ENCODE measurements at places on chromosomes 4 and X.

DNA sequence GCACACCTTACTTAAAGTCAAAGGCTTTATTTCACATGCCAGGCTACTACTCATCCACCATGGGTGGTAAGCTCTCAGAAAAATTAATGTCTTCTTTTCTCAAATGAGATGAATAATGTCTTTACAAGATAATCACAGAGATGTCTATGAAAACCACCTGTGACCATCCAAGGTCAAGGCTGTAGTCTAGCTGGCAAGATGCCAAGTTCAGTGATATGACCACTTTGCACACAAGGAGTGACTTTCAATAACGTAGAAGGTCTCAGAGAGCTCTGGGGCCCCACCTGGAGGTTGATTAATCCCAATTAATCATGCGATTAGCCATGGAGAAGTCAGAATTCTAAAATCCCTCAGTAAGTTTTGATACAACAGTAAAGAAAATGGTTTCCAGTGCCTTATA lies 20.5 kb downstream of the ANOS1 start:
- DNase-seq, result no peak

DNA sequence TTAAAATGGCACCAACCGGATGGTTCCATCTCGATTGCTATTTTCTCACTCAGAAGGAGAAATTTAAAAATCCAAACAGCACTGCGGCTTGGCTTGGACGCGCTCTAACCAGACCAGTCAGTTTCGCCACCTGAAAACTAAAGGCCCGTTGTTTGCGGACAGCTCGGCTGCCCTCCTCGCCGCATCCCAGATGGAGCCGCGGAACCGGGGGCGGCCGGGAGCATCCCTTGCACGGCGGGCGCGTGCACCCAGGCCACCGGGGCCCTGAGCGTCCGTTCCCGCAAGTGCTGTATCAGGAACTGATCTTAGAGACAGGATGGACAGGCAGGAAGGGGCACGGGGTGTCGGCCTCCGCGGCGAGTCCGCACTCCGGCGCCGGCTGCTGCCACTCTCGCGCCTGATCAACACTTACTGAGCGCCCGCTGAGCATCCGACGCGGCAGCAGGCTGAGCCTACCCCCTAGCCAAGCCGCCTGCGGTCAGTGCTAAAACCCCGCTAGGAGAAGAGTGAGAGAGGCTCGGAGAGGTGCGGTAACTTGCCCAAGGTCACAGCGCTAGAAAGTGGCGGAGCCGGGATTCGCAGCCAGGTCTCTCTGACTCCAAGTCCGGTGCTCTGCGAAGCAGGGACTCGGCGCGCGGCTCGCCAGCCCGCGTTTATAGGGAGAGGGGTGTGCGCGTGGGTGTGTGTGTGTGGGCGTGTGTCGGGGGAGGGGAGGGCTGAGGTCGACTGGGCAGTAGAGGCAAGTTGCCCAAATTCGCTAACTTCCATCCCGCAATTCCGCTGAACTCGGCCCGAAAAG lies at the start of gene CITED1:
Gene CITED1, minus strand, starts transcription at position 629 of the 799 bp plus-strand sequence. CDS start 3,045 bp downstream, outside the sequence.
- DNase-seq, result no peak

DNA sequence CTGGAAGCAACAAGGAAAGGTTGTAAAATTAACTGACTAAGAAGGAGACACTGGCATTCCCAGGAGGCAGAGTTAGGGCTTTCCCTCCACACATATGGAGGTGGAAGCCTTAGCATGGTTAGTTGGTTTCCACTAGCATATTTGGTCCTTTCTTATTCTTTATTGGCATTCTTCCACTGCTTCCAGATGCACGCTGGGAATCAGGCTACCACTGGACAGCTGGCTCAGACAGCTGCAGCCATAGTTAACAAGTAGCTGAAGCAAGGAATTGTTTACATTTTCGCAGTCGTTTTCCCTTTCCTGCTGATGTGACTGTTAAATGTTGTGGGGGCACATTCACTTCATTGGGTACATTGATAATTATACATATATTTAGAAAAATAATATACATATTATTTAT lies 169.2 kb downstream of the GRIA2 start:
- DNase-seq, result no peak

DNA sequence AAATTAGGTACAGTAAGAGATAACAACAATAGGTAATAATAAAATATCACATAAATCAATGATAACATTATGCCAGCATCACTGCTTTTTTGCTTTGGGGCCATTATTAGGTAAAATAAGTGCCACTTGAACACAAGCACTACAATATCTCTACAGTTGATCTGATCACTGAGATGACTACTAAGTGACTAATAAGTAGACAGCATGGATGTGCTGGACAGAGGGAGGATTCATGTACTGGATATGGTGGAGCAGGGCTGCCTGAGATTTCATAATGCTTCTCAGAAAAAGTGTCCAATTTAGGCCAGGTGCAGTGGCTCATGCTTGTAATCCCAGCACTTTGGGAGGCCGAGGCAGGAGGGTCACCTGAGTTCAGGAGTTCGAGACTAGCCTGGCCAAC lies 137.8 kb upstream of the IL1RAPL2 start:
- no peak for DNase-seq

DNA sequence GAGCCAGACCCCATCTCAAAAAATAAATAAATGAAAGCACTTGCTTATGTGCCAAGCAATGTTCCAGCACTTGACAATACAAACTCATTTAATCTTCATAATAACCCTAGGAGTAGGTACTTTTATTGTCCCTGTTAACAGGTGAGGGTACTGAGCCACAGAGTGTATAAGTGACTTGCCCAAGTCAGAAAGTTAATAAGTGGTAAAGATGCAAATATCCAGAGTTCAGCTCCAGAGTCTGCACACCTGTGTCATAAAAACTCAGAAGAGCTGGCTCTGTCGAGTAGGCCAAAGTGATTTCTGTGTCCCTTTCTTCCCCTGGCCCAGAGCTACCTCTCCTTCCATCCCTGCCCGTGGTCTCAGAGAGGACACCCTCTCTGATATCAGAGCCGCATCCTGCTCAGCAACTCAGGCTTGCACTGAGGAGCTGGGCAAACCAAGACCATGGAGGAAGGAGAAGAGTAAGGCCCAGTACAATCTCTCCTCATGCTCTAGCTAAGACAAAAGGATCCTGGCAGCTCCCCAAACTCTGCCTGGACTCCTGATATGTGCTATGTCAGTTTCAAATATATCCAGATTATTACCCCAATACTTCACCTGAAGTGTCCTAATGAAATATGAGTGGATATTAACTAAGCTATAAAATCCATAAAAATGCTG lies 136.3 kb downstream of the HS6ST2 start:
- DNase-seq, result no peak

DNA sequence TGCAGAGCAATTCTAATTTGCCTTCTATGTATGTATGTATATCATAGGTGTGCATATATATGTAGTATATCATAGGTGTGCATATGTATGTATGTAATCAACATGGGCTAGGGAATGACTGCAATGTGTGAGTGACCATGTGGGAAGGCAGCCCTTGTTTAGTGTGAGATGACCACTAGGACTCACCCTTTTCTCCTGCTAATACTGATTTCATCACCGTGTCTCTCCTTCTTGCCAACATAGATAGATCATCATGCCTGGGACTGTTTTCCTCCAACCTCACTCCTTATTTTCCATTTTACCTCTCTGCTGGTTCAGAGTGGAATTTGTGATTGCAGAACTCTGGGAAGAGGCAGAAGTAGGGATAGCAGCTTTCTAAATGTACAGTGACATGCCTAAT lies 63.6 kb upstream of the SFRP2 start:
- DNase-seq, result no peak

DNA sequence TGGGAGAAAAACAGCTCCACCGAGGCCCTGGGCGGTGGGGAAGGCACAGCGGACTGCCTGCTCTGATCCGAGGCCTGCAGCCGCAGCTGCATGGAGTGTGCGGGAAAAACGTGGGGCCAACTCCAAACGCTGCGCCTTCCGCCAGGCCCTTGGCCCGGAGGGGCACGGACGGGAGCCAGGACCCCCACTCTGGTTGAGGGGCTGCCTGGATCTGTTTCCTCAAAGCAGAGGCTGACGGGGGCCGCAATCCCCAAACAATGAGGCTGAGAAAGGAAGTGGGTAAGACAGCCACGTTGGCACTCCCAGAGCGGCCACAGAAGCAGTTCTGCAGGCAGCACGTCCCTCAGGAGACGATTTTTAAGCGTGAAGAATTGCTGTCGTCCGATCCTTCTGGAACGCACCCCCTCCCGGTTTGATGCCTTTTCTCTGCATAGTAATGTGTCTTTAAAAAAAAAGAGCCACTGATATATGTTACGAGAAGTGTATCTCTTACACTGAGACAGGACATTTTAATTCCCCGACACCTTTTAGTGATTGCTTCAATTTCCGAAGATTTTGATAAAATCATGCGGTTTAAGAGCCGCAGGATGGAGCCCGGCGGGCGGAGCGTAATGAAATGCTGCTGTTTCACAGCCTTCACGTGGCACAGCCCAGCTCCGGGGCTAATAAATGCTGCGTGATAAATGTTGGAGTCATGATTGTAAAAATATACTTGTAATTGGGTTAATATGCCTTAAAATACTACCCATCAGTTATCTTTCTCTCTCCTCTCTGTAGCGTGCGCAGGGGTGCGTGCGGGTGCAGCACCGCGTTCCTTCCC lies 85.7 kb downstream of the FAM53A start:
- DNase-seq, result no peak

GRCh38 chr4:174406383-174406782 lies 115.9 kb downstream of the HPGD start:
- no peak for DNase-seq

- no peak for DNase-seq
Measured at GRCh38 chrX:38048886-38049285, 42.5 kb downstream of the SYTL5 start.

GRCh38 chr4:25862411-25863346 lies at the start of gene SEL1L3:
Gene SEL1L3, minus strand, starts transcription at chr4:25862988. Its CDS starts 152 bp downstream, at chr4:25862836.
- DNase-seq, result no peak

Data from activated CD4-positive, alpha-beta T cell treated with anti-CD3 and anti-CD28 coated beads, Interleukin-2, amount 50 U/mL, for 24 hours (primary cell).